Testis (tissue), 5 donors: ENCODE measurements at places on chromosomes 16 and 17.

DNA sequence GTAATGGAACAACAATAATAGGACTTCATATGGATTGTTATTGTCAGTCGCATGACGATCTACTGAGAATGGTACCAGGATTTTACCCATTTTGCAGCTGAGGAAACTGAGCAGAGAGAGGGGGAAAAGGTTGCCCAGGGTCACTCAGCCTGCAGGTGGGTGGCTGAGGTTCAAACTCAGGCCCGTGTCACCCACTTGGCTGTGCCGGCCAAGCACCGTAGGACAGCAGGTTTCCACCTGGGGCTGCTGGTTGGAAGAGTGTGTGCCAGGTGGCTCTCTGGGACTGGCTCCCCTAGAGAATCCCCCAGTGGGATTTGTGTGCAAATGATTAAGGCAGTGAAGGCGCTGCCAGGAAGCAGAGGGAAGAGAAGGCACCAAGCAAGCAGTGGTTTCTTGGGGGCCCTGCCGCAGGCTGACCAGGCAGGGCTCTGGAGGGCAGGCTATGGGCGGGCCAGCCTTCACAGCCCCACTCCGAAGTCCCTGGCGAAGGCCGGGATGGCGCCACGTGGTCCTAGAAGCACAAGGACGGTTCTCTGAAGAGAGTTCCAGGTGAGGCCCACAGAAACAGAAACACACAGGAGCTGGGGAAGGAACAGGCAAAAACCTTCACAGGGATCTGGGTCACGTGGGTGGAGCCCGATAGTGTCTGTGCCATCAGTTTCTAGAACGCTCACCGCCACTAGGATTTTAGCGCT lies 163.5 kb downstream of the IRF8 start:
- no peak for DNase-seq

GRCh38 chr16:52492789-52493357 lies 54.1 kb downstream of the TOX3 start:
- DNase-seq, result no peak

DNA sequence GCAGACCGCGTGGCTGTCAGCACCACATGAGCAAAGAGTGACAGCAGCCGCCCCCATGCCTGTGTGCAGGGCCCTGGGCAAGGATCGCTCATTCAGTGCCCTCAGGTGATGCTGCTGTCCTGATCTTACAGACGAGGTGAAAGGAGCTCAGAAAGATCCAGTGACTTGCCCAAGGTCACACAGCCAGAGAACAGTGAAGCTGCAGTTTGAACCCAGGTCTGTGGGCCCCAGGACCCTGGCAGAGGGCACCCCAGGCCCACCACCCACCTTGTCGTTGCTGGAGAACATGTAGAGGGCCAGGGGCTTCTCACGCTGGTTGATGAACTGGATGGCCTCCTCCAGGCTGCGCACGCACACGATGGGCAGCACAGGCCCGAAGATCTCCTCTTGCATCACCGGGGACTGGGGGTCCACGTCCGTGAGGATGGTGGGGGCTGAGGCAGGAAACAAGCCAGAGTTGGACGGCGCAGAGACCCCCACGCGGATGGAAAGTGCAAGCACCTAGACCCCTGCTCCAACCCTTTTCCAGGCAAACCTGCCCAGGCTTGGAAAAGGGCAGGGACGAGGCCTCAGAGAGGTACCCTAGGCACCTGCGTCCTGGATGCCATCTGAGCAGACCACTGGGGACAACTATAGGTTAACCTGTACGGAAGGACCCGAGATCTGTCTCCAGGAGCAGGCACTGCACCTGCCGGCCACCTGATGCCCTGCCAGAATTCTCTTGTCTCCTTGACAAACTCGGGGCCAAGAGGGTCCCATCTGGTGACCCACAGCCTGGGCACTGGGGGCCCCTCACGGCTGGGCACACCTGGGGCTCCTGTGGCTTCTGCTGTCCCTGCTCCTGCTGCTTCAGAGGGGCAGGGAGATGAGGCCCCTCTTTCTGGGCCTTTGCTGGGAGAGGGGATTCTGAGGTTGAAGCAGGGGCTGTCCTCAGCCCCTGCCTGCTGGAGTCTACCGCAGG lies 8.6 kb downstream of the ALDH3A1 start:
- no peak for DNase-seq

DNA sequence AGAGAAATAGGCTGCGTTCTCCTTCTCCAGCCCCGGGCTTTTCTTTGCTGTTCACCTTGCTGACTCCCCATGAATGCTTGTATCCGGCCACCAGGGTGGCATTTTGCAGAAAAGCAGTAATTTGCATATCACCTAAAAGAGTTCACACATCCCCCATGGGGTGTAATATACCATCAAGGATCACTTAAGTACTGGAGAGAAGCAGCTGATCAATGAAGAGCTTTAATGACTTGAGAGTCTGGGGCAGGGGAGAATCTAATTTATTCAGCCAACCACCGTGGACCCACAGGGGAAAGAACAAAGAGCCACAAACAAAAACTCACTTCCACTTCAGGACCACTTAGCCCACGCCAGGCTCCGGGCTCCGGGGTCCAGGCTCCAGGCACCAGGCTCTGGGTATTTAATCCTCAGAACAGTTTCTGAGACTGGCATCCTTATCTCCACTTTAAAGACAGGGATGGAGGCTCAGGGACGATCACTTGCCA lies 33.9 kb upstream of the SEC14L1 start:
- DNase-seq, result no peak
